ENCODE measurements at places on chromosomes 7 and 10. TPM values are rescaled to one million over a fixed set of nuclear protein-coding genes. Genes with fewer than 3 reads are reported as not detected.

- DNase-seq = no peak
Observed at GRCh38 chr7:130473289-130473688, 18.6 kb upstream of the MEST start.

Gene MICU1
- 24.6 TPM for total RNA-seq

GRCh38 chr10:29392376-29393021 lies 103.6 kb downstream of the LYZL1 start:
- no peak for DNase-seq

DNA sequence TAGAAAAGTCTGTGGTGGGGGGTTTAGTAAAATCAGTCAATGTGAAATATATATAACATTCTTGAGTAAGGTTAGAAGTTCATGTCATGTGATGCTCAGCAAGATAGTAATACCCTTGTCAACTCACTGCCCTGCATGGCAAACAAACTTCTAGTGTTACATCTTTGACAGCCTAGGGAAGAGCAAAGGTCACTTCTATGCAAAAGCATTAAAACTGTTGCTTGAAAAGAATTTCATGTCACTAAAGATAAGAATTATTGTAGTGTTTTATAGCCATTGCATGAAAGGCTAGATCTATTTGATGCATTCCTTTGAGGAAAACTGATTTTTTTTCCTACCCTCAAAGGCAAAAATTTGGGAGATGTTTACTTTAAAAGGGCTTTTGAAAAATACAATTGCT lies 176.0 kb downstream of the SKAP2 start:
- no peak for DNase-seq

Gene PTPRZ1
- total RNA-seq = not detected

- DNase-seq = no peak
Observed at GRCh38 chr7:48045195-48045765, 9.9 kb downstream of the C7orf57 start.

GRCh38 chr10:110498087-110498981 lies 627 bp downstream of the DUSP5 start:
- peak; percentile 83 for DNase-seq

GRCh38 chr7:84614821-84615501 lies 420.4 kb upstream of the SEMA3A start:
- no peak for DNase-seq

Measured in activated naive CD8-positive, alpha-beta T cell treated with anti-CD3 and anti-CD28 coated beads, Interleukin-2, amount 10 ng/mL, durations not matched to agents 7 days and 5 days (primary cell).